ENCODE measurements at places on chromosomes 12 and 14. TPM values are rescaled to one million over a fixed set of nuclear protein-coding genes. Genes with fewer than 3 reads are reported as not detected.

TMEM119 gene
- total RNA-seq, result not detected

ALG10B gene
- total RNA-seq, result 6.7 TPM

OTX2 gene
- total RNA-seq, result not detected

ACOT6 gene
- total RNA-seq, result not detected

YAF2 gene
- total RNA-seq, result 14.3 TPM

TMEM52B gene
- total RNA-seq, result not detected

ITGB7 gene
- total RNA-seq, result 2.7 TPM

CISTR gene
- not detected for total RNA-seq

TAS2R20 gene
- total RNA-seq, result 2.1 TPM

GALNT9 gene
- total RNA-seq, result not detected

AKAP5 gene
- total RNA-seq, result 0.34 TPM

LPAR5 gene
- total RNA-seq, result not detected

INHBE gene
- total RNA-seq, result not detected

CCDC175 gene
- total RNA-seq, result not detected

GLIPR1L1 gene
- total RNA-seq, result not detected

PTPN21 gene
- 6.5 TPM for total RNA-seq

SLC25A47 gene
- not detected for total RNA-seq

NOS1 gene
- not detected for total RNA-seq

NANOG gene
- not detected for total RNA-seq

SLCO1B1 gene
- total RNA-seq, result not detected

CHGA gene
- not detected for total RNA-seq

CD69 gene
- total RNA-seq, result not detected

CLEC9A gene
- not detected for total RNA-seq

SMCO2 gene
- not detected for total RNA-seq

SNW1 gene
- total RNA-seq, result 59.2 TPM

GCH1 gene
- 1.1 TPM for total RNA-seq

CHMP4A gene
- 8.3 TPM for total RNA-seq

ANKRD33 gene
- total RNA-seq, result not detected

POLE gene
- 25.8 TPM for total RNA-seq

GDF3 gene
- not detected for total RNA-seq

GZMB gene
- not detected for total RNA-seq

WNT5B gene
- total RNA-seq, result 1.4 TPM

All from melanocyte of skin (primary cell).